ENCODE measurements at places on chromosomes 13 and 19. TPM values are rescaled to one million over a fixed set of nuclear protein-coding genes. Genes with fewer than 3 reads are reported as not detected.

The CNN1 gene
- 8.1 TPM for total RNA-seq

The ZNF730 gene
- total RNA-seq, result 0.45 TPM

The TBXA2R gene
- total RNA-seq, result 7.9 TPM

The ZNF628 gene
- 9.3 TPM for total RNA-seq

The RNF225 gene
- not detected for total RNA-seq

The GJB6 gene
- not detected for total RNA-seq

The SHISA2 gene
- total RNA-seq, result not detected

The CYP2A6 gene
- not detected for total RNA-seq

The TLE6 gene
- total RNA-seq, result 1.3 TPM

The KLK15 gene
- not detected for total RNA-seq

The UGGT2 gene
- total RNA-seq, result 23.2 TPM

The GTF2F2 gene
- 22.9 TPM for total RNA-seq

All from HFFc6 (cell line).